ENCODE measurements at places on chromosomes 5 and 9. TPM values are rescaled to one million over a fixed set of nuclear protein-coding genes. Genes with fewer than 3 reads are reported as not detected.

- no peak for DNase-seq
These were observed 10.9 kb downstream of the FBXL7 start for GRCh38 chr5:15510831-15511230.

GRCh38 chr5:66358741-66359140 lies 214.6 kb downstream of the SREK1 start:
- no peak for DNase-seq

DNA sequence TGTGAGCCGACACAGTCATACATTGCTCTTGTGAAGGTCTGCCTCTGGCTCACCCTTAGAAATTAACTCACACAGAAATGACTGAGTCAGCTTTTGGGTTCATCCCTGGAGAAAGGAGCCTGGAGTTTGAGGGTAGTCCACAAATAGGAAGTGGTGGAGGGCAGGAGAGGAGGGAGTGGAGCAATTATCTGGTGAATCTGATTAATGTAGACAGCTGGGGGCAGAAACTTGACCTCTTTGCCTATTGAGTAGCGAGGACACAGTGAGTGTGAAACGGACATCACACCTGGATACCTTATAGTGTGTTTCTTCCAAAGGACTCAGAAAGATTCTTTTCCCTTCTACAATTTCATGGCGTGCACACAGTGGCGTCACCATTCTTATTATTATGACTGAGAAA lies 48.5 kb upstream of the MSX2 start:
- DNase-seq, result no peak

GRCh38 chr5:110873773-110874437 lies 135.1 kb downstream of the SLC25A46 start:
- DNase-seq, result no peak

DNA sequence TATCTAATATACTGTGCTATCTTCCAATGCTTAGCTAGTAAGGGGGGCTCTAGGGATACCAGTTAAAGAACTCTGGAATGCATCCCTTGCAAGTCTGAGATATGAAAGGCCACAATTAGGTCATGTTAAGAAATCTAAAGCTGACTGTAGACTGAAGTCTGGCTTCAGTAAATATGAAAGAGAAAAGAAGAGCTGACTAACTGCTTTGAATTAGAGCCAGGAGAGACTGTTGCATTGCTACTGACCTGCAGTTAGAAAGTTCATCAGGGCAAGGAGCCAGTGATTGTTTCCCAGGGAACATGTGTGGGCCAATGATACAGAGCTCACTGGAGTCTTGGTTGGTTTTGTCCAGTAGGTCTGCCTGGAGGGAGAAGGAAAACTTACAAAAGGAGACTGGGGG lies 472.1 kb upstream of the TNC start:
- no peak for DNase-seq

DNA sequence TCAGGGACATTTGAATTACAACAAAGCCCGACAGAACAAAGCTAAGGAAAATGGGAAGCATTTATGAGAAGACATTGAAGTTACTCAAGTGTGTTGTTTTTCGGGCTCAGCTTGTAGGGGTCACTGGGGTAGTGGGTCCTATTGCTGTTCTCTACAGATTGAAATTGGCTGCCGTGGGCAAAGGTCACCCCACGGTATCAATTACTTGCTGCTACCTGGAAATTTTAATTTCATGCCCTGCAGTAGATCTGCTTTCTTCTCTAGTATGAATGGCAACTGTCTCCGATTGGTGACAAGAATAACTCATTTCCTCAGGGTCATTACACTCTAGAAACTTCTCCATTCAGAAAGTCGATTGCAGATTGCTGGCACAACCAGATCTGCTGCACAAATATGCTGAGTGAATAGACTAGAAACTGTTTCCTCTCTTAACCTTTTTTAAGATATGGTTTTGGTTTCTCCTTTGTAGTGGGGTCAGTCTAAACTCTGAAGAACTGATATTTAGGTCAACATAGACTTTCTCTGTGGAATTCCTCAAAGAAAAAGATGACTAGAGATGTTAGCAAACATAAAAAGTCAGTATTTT lies 454.1 kb downstream of the ARHGEF28 start:
- no peak for DNase-seq

DNA sequence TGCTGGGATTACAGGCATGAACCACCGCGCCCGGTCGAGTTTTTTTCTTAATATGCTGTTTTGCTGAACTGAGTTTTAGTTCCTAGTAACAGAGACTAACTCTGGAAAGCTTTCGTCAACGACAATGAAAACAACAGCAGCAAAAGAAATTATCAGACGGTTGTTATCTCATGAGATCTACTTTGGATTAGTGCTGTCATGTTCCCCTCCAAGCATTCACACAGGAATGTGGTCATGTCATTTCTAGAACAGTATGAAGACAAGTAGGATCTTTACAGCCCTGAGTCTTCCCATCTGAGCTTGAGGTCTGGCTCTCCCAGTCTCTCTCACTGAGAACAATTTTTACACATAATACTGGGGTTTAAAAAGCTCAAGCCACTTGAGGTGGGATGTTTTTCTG lies 4.0 kb upstream of the ANKRD33B start:
- no peak for DNase-seq

DNA sequence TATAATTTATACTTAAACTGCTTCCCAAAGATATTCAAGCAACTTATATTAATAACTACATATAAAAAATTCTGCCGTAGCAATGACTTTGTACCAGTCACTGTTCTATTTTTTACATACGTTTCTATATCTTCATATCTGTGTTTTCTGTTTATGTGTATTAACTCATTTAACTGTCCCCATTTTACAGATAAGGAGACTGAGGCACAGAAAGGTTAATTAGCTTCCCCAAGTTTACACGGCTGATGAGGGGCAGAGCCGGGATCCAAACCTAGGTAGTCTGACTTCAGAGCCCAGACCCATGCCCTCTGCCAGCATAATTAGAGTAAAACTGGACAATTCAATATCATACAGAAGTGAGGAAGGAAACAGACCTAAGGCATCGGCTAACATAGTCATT lies 259.7 kb upstream of the TUT7 start:
- DNase-seq, result no peak

DNA sequence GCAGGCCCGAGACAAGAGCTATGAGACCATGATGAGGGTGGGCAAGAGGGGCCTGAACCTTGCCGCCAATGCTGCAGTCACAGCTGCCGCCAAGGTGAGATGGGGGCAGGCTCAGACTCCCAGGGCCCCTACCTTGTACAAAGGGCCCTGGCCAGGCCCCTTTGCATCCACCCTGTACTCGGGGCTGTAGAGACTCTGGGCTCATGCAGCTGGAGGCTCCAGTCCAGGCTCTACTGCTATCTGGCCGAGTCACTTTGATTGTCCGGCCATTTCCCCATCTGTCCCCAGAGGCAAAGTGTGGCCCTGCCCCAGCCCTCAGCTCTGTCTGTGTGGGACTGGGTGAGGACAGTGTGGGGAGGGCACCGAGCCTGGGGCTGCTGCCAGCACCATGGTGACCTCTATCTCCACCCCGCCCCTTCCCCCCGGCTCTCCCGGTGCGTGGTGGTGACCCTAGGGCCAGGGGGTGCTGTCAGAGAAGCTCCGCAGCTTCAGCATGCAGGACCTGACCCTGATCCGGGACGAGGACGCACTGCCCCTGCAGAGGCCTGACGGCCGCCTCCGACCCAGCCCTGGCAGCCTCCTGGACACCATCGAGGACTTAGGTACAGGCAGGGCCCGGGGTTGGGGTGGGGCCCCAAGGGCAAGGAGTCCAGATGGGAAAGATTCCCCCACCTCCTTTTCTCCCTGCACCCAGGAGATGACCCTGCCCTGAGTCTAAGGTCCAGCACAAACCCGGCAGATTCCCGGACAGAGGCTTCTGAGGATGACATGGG lies 6.1 kb downstream of the REEP2 start:
- DNase-seq, result no peak

- DNase-seq, result no peak
These were observed 22.4 kb upstream of the DEPDC1B start for GRCh38 chr5:60722416-60722815.

- peak; percentile 28 for DNase-seq
These were observed 72.7 kb downstream of the ZFAND5 start for GRCh38 chr9:72292256-72292682.

- DNase-seq, result no peak
These were observed 1435.6 kb upstream of the NUDT12 start for GRCh38 chr5:104998169-104998568.

GRCh38 chr5:16586556-16586955 lies 30.2 kb downstream of the RETREG1 start:
- no peak for DNase-seq

- peak; percentile 81 for DNase-seq
These were observed 655 bp upstream of the RAI14 start for GRCh38 chr5:34655354-34655991.

- peak; percentile 72 for DNase-seq
These were observed 795 bp downstream of the DAB2IP start for GRCh38 chr9:121652021-121652837.

GRCh38 chr9:69157751-69158466 lies 16.2 kb upstream of the TJP2 start:
- no peak for DNase-seq

- DNase-seq, result no peak
These were observed 213.4 kb upstream of the DMAC1 start for GRCh38 chr9:8012986-8013385.

ZNF879 gene
- polyA plus RNA-seq, result 7.7 TPM

PCDHGB3 gene
- 2.8 TPM for polyA plus RNA-seq

GABRG2 gene
- 0.03 TPM for polyA plus RNA-seq

PLAC8L1 gene
- 2.4 TPM for polyA plus RNA-seq

PTPN3 gene
- 60.7 TPM for polyA plus RNA-seq

NDST1 gene
- 54.9 TPM for polyA plus RNA-seq

ROR2 gene
- 17.1 TPM for polyA plus RNA-seq

SPATA31D4 gene
- not detected for polyA plus RNA-seq

Data from left kidney (tissue), 8 donors.